ENCODE measurements at places on chromosomes 16 and 17.

GRCh38 chr17:5715478-5715877 lies 131.2 kb upstream of the NLRP1 start:
- DNase-seq = no peak

GRCh38 chr17:2222901-2223616 lies 80.5 kb downstream of the SMG6 start:
- peak; percentile 41 for DNase-seq

GRCh38 chr17:65268832-65269231 lies 131.7 kb downstream of the RGS9 start:
- no peak for DNase-seq

- DNase-seq = no peak
Measured at GRCh38 chr16:84266451-84266850, 26.6 kb upstream of the KCNG4 start.

GRCh38 chr16:75320435-75320834 lies 69.0 kb upstream of the BCAR1 start:
- DNase-seq = no peak

DNA sequence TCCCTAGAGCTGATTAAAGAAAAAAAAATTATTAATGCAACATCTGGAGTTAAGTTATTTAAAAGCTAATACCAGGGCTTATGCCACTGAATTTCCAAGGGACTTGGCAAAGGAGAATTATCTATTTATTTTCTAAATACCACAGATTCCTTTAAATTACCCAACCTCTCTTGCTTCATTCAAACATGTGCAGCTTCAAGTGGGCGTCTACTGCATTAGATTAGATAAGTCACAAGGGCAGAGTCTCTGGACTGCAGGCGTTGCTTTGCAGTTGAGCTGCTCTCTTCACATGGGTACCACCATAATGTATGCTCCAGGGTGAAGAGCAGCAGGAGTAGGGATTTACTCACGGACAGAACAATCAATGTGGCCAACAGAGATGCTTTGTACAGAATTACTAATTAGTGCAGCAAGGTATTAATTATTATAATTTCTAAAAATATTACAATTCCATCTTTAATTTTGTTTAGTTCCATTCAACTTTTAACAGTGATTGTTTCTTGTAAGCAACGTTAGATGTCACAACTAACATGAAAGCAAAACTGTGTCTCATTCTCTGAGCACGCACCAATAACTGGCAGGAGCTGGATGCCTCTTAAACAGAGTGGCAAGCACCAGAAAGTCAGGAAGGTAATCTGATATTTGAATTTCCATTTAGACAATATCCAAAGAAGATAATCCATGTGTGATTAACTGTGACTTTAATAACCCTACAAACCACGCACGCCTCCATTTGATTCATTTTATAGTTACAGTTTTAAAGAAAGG lies 214.2 kb downstream of the STX8 start:
- DNase-seq = no peak

- no peak for DNase-seq
Measured at GRCh38 chr17:83067718-83068261, 11.6 kb upstream of the METRNL start.

- no peak for DNase-seq
Measured at GRCh38 chr16:85614338-85615013, 1.4 kb downstream of the GSE1 start.

DNA sequence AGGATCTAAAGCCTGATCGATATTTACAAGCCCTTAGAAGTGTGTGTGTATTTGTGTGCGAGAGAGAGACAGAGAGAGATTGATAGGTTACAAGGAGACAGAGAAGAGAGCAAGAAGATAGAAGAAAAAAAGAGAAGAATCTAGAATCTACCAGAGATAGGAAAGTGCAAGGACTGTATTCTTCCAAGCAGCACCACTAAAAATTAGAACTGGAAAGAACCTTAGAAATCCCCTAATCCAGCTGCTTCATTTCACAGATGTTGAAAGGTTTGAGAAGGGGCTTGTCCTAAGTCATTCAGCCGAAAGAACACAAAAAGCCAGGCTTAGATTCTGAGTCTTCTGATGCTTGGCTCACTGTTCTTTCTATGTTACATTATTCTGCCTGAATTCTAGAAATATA lies 92.2 kb downstream of the HS3ST3A1 start:
- no peak for DNase-seq

- no peak for DNase-seq
Measured at GRCh38 chr17:75509528-75510258, 5.6 kb downstream of the CASKIN2 start.

GRCh38 chr16:17312094-17312710 lies 158.6 kb downstream of the XYLT1 start:
- DNase-seq = no peak

DNA sequence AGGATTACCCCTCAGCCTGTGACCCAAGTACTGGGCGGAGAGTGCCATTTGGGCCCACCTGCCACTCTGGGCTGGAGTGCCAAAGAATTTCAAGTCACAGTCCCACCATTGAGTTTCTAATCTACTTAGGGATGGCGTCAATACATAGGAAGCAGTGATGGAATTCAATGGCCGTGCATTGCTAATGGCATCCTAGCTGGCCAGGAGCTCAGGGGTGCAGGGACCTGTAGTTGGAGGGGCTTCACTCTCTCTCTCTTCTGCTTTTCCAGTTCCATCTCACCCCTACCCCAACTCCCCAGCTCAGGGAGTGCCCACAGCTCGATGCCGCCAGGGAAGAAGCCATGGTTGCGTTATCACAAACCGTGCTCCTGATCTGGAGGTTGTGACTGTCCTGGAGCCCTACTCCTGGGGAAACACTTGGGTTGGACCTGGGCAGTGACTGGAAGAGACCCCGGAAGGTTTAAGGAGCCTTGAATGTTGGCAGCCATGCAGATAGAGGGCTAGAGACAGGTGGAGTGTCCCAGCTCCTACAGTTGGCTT lies 2.4 kb downstream of the MMP15 start:
- no peak for DNase-seq

DNA sequence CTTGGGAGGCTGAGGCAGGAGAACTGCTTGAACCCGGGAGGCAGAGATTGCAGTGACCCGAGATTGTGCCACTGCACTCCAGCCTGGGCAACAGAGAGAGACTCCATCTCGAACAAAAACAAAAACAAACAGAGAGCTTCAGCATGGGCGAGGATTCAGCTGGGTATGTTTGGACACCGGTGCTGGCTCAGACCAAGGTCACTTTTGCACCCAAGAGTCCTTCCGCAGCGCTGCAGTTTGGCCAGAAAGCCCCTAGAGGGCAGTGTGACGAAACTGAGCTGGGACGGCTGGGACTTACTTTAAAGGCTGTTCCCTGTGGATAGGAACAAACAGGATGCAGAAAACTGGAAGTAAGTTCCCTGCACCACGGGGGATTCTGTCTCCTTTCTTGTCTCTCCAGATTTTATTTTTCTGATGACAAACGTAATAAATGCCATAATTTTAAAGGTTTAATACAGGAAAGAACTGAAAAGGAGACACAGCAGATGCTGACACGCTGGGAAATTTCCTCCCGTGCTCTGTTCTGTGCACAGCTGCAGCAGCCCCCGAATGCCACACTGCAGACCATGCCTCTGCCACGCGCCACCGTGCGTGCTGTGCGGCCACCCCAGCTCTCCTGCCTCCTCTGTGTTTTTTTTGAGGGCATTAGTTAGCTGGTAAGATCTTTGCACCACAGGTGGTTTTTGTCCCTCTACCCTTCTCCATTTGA lies 25.2 kb upstream of the USP36 start:
- DNase-seq = peak; percentile 30

DNA sequence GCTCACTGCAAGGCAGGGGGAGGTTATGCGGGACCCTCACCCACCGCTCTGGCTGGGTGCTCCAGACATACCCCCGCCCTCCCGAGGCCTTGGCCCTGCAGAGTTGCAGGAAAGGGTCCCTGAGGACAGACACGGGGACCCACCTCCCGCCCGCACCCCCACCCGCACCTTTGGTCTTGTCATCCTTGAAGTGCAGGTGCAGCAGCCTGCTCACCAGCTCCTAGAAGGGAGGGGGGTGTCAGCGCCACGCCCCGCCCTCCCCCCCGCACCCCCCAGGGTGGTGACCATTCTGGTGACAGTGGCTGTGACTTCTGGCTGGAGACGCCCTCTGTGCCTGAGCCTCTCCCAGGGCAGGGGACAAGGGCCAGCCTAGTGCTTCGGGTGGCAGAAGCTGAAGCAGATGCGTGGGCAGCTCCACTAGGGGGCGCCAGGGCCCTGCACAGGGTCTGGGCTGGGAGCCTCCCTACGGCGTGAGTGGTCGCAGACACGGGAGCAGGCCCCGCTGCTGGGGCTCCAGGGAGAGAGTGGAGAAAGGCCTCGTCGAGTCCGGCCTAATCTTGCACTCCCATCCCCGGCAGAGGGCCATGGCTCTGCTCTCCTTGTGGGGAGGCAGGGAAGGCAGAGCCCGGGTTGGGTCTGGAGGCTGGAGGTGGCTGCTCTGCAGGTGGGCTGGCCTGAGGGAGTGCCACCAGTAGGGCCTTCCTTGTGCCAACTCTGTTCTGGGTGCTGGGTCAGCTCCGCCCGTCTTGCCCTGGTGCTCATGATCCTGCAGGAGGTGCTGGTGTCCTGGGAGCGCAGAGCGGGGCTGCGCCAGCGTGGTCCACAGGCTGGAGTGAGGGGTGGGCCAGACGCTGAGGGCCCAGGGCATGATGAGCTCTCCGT lies 2.7 kb downstream of the CENPX start:
- DNase-seq = peak; percentile 33

DNA sequence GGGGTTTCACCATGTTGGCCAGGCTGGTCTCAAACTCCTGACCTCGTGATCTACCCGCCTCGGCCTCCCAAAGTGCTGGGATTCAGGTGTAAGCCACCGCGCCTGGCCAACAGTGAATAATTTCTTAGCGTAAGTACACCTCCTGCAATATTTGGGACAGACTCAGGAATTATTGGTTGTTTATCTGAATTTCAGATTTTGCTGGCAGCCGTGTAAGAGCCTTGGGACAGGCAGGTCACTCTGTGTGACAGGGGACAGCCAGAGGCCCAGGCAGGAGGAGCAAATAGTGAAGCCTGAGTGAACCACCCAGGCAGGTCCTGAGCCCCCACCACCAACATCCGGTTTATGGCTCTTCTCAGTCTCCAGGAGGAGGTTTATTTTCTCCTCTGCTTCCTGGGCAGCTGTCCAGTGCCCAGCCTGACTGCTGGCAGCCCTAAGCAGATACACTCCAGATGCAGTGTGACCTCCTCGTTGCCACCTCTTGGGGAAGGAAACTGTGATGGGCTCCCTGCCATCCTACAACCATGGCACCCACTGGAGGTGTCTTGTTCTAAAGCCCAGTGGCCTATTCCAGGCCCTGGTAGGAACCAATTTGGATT lies 26.2 kb upstream of the ADORA2B start:
- DNase-seq = no peak

DNA sequence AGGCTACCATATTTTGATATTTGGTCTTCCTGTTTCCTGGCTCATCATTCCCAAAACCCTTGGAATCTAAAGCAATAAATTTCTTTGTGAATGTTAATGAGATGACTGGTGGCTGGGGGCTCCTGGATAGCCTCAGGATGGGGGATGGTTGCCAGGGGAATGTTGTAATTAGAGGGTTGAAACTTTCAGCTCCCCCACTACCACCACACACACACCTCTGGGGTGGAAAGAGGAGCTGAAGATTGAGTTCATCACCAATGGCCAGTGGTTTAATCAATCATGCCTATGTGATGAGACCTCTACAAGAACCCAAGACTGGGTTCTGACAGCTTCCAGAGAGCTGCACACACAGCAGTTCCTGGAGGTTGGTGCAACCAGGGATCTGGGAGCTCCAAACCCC lies 59.1 kb downstream of the HS3ST3A1 start:
- DNase-seq = no peak

DNA sequence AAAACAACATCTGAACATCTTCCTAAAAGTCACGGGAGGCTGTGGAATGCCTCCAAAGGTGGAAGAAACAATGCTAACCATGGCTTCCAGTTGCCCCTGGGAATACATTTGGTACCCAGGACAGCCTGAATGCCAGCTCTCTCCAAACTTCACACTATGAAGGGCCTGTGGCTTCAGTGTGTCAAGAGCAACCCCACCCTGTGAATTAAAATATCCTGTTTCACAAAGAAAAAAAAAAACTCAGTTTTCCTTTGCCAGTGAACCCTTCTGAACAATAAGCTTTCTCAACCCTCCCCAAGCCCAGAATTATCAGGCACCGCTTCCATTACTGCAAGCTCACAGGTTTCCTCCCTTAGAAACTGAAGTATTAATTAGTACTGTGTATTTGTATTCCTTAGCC lies 69.8 kb downstream of the SLC39A11 start:
- DNase-seq = no peak

DNA sequence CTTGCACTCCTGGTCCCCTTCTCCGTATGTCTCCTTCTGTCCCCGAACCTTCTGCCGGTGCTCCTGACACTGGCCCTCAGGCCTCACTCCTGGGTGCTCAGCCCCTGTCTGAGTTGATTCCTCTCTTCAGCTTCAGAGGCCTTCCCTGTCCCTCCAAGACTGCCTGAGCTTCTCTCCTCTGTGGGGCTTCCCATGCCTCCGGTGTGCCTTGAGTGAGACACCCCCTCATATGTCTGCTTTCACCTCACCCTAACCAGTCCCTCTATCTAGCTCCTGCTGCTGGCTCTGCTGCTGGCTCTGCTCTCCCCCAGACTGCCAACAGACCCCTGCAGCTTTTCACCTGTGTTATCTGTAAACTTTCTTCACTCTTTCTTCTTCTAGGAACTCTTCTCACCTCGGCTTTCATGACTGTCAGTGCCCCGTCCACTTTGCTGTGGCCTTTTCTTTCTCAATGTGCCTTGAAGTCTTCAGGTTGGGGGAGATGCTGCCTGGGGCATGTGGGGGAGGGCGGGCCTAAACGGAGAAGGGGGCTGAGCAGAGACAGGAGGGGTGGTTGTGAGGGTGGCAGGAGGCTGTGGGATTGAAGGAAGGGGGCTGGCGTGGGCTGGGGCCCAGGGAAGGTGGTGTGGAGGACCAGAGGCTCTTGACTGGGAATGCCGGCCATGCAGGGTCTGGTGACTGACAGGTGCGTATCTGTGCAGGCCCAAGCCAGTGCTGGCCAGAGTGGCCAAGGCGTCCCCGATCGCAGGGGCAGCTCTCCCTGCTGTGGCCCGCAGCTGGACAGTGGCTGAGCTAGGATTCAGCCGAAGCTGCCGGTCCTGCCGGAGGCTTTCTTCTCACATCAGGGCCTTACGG lies 81.3 kb downstream of the METRNL start:
- no peak for DNase-seq

GRCh38 chr16:7423434-7424044 lies 90.9 kb downstream of the RBFOX1 start:
- no peak for DNase-seq

DNA sequence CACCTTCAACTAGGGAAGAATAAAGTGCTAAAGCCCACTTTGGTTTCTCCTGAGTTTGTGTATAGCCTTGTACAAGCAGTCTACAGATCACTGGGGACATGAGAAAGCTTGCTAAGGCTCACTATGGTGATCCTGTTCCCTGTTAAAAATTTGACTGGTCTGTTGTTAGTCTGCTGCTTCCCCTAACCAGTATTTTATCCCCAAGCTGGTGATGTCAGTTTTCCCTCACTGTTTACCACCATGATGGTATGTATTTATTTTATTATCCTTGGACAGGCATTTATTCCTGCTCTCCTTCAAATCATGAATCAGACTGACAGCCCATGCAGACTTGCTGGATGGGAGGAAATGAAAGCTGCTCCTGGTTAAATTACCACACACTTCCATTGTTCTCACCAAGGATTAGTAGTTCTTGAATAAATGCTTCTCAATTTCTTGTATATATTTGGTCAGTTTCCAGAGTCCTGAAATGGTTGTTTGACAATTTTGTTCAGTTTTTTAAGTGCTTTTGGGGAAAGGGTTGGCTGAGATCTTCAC lies 99.6 kb downstream of the CA4 start:
- no peak for DNase-seq

- no peak for DNase-seq
Measured at GRCh38 chr17:79931817-79932309, 92.6 kb upstream of the CBX4 start.

All from stimulated activated CD8-positive, alpha-beta memory T cell treated with anti-CD3 and anti-CD28 coated beads, Interleukin-4, amount 100 ng/mL, for 1 hour (primary cell).